Panc1 (cell line): ENCODE measurements at places on chromosomes 12 and 14. TPM values are rescaled to one million over a fixed set of nuclear protein-coding genes. Genes with fewer than 3 reads are reported as not detected.

GRCh38 chr14:55127460-55127951, 1.5 kb upstream of the LGALS3 start:
- no peaks in the 10 kb centered on the region for H3K27me3 ChIP-seq
- peaks cover 42% of the 10 kb centered on the region for H3K4me1 ChIP-seq
- no peak for DNase-seq

DNA sequence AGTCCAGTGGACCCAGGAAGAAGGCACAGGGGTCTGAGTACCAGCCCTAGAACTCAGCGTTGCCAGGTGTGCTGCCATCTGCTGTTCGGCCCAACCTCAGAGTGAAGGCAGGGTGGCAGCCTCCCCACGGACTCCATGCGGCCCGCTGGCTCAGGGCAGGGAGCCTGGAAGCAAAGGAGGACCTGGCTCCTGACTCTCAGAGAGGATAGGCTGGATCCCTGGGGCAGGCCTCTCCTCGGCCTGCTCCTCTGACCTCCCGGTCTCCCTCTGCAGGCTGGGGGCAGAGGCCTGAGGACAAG, 10.1 kb downstream of the MCRS1 start:
- no peak for DNase-seq
- H3K4me1 ChIP-seq, result no peaks in the 10 kb centered on the region

GRCh38 chr12:20040831-20041230, 327.5 kb upstream of the PDE3A start:
- H3K4me3 ChIP-seq, result no peak overlapping the region
- H3K36me3 ChIP-seq, result no peaks in the 10 kb centered on the region
- no peak for DNase-seq
- H3K27ac ChIP-seq, result no peak overlapping the region

The TMPRSS12 gene
- not detected for total RNA-seq

DNA sequence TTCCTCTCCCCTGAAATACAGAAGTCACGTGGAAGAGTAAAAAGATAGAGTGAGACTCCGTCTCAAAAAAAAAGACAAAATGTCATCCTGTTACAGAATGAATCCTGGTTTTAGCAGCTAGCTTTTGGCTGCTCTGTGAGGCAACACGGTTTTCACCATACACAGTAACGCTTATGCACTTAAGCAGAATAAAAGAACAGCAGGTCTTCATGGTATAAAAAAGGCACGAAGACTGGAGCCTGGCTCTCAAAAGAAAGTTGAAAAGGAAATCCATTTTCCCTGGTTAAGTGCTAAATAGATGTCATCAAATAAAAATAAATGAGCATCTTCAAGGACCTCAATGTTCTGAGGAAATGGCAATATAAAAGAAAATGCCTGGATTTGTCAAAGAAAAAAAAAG, 444.1 kb downstream of the IPO8 start:
- no peaks in the 10 kb centered on the region for H3K4me1 ChIP-seq
- H3K27me3 ChIP-seq, result no peaks in the 10 kb centered on the region

The RD3L gene
- not detected for total RNA-seq

GRCh38 chr14:59210621-59211020, 22.2 kb downstream of the DAAM1 start:
- no peak overlapping the region for H3K4me3 ChIP-seq
- no peaks in the 10 kb centered on the region for H3K27me3 ChIP-seq
- H3K4me1 ChIP-seq, result no peaks in the 10 kb centered on the region
- no peak for DNase-seq

- no peaks in the 10 kb centered on the region for H3K4me1 ChIP-seq
- no peak for DNase-seq
- no peaks in the 10 kb centered on the region for H3K27me3 ChIP-seq
- no peak overlapping the region for H3K27ac ChIP-seq
Measured at GRCh38 chr14:52961060-52961639, 10.3 kb upstream of the FERMT2 start.

GRCh38 chr12:1777798-1778197, 42.6 kb upstream of the LRTM2 start:
- no peak for DNase-seq
- H3K27me3 ChIP-seq, result no peaks in the 10 kb centered on the region
- H3K36me3 ChIP-seq, result no peaks in the 10 kb centered on the region; the same call in 1 of the 2 replicates

The CCDC196 gene
- not detected for total RNA-seq

GRCh38 chr12:87155621-87156020, 873.6 kb downstream of the C12orf50 start:
- no peak overlapping the region for H3K4me3 ChIP-seq
- no peaks in the 10 kb centered on the region; the same call in 1 of the 2 replicates for H3K4me1 ChIP-seq
- no peak for DNase-seq
- H3K36me3 ChIP-seq, result no peaks in the 10 kb centered on the region
- no peaks in the 10 kb centered on the region for H3K27me3 ChIP-seq
- H3K27ac ChIP-seq, result no peak overlapping the region

The EIF4B gene
- 351 TPM for total RNA-seq

- peaks cover 8% of the 10 kb centered on the region; the same call in 1 of the 2 replicates for H3K36me3 ChIP-seq
- H3K27me3 ChIP-seq, result no peaks in the 10 kb centered on the region
- peaks cover 28% of the 10 kb centered on the region for H3K4me1 ChIP-seq
- peak overlapping the region; percentile 76 for H3K4me3 ChIP-seq
- peak overlapping the region; percentile 91 for H3K27ac ChIP-seq
Measured at GRCh38 chr12:122080149-122081082, 1.9 kb downstream of the MLXIP start.

- no peak for DNase-seq
- no peaks in the 10 kb centered on the region for H3K36me3 ChIP-seq
- H3K27me3 ChIP-seq, result no peaks in the 10 kb centered on the region
- H3K27ac ChIP-seq, result no peak overlapping the region
- no peak overlapping the region for H3K4me3 ChIP-seq
Measured at GRCh38 chr14:102539544-102540314, 30.2 kb upstream of the ANKRD9 start.

The ALG10B gene
- 7.2 TPM for total RNA-seq

The FAM161B gene
- 2.2 TPM for total RNA-seq

The ARMH4 gene
- 1.8 TPM for total RNA-seq

GRCh38 chr14:98847521-98848468, 424.2 kb downstream of the BCL11B start:
- no peaks in the 10 kb centered on the region for H3K36me3 ChIP-seq
- H3K4me3 ChIP-seq, result no peak overlapping the region
- DNase-seq, result no peak
- no peak overlapping the region for H3K27ac ChIP-seq

The WDR20 gene
- total RNA-seq, result 20.2 TPM

The TMEM229B gene
- total RNA-seq, result 1.6 TPM
